ENCODE measurements at places on chromosomes 3 and 15.
A peak's percentile ranks its signal among the peaks of the same experiment; 100 is the strongest.

- DNase-seq = no peak
Measured at GRCh38 chr3:43838877-43839276, 148.1 kb downstream of the ABHD5 start.

GRCh38 chr15:30922480-30923311, 19.0 kb downstream of the FAN1 start:
- peak; percentile 91 for DNase-seq

DNA sequence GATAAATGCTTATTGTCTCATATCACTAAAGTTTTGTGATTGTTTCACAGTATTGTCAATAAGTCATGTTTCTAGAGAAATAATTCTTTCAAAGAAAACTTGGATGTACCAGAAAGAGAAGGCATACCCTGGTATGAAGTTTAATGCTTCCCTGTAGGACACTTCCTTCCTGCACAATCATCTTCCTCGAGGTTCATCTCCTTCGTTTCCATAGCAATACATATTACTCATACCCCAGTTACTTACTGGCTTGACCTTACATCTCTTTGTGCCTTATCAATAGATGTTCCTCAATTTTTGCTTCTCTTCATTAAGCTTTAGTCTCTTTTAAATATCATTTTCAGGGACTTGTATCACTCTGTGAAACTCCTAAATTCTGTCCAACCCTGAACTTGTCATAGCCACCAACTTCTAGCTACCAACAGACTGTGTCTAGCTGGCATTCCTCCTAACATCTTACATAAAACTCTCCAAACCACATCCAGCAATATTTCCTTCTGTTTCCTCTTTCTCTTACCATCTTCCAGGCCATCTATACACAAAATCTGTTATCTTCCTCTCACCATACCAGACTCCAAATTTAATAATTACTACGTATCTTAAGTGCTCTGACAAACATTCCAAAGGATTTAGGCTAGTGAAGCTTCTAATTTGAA, 134.3 kb downstream of the GADL1 start:
- no peak for DNase-seq

DNA sequence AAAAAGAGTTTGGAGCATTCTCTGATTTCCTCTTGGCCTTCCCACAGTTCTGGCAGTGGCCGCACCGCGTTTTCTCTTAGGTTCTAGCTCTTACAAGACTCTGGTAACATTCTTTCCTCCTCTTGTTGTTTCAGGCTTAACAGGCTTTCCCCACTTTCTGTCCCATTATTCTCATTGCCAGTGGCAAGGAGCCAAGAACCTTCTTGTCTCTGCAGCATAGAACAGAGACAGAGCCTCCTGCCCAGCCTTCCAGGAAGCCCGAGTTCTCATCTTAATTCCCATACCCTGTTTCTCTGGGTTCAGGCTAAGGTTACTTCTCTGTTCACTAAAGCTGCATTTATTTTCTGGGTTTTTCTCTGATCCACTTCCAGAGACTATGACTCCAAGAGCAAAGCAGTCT, 61.1 kb downstream of the DUT start:
- DNase-seq = no peak

DNA sequence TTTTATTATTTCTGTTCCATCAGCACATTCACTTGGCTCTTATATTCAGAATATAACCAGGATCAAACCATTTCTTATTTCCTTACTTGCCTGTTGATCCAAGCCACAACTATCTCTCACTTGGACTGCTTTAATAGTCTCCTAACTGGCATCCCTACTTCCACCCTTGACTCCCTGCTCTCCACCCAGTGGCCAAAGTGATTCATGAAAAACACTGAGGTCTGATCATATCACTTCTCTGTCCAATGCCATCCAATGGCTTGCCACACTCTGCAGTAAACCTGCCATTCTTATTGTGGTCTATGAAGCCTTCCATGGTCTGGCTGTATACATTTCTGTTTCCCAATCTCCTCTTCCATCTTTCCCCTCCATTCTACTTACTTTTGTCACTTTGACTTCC, 576.1 kb downstream of the PDCD6IP start:
- DNase-seq = no peak

- no peak for DNase-seq
Measured at GRCh38 chr3:183631715-183632114, 3.7 kb upstream of the KLHL24 start.

DNA sequence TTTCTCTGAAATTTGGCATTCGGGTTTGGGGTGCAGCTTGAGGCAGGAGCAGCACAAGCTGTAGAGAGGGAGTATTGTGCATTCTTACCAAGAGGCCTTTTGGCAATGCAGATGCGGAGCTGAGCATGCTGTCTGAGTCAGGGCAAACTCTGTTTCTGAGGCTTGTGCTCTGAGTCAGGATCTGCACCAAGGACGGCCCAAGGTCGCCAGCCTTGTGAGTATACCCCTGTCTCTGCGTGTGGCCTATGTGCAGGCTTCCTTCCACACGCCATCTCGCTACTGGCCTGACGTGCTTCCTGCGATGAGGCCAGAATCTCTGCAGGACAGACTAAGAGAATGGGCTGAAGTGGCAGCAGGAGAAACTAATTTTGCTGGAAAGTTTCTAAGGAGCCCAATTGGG, 83.8 kb upstream of the ROPN1 start:
- DNase-seq = no peak

- no peak for DNase-seq
Measured at GRCh38 chr15:51576286-51576850, 46.2 kb downstream of the DMXL2 start.

DNA sequence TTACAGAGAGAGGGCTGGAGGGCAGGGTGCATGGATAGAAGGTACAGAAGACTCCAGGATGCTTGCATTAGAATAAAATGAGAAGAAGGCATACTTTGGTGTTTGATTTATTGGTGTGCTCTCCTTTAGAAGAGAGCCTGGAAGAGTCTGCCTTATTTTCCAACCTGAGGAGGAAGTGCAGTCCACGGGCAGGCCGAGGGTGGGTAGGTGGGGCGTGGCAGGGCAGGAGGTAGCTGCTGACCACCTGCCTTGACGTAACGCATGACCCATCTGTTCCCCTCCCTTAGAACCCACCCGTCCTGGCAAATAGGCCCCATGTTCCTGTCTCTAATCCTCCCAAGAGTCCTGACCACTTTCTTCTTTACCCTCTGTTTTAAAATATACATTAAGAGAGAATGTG, 222.3 kb upstream of the LYSMD4 start:
- no peak for DNase-seq

DNA sequence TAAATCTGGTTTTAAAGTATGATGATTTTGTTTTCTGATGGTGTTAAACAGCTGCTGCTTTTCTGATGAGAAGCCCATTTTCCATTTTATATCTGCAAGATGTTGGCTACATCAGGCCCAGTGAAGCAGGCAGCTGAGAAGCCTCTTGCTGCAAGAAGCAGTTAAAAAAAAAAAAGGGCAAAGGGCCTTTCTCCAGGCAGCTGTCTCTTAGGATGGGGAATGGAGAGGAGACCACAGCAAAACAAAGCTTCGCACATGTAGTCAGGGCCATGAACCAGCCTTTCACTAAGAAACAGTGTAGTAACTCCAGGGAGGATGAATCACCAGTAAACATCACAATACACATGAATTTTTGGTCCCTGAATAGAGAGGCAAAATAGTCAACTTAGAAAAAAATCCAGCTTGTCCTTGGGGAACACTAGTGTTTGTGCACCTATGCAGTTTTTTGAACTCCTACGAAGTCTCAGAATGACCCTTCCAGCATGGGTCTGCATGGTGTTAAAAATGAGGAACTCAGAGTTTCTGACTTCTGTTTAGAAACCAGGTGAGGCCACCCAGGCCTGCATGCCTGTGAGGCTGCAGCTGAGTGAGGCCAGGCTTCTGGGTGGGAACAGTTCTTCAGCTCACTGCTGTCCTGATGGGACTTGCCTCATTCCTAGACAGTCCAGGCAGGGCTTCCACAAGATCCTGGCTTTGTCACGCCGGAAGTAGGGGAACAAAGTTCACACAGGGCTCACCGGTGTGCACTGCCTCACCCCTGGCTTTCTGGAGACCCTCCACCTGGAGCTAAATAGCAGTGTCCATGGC, 518.7 kb downstream of the MCTP2 start:
- DNase-seq = no peak

DNA sequence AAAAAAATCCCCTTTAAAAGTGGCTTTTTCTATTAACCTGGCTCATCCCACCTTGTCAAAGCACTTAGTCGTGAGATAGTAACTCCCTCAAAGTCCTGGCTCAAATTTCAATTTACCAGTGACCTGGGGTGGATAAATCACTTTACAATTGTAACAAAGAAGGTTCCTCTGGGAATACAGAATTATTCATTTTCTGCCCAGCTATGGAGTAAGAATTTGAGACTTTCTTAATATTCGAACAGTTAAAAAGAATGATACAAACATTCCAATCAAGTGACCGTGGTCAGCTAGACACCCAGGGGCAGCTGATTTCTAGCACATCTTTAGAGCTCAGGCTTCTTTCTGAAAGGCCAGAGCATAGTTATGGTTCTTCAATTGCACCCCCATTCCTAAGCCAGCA, 291.0 kb upstream of the TGFBR2 start:
- no peak for DNase-seq

DNA sequence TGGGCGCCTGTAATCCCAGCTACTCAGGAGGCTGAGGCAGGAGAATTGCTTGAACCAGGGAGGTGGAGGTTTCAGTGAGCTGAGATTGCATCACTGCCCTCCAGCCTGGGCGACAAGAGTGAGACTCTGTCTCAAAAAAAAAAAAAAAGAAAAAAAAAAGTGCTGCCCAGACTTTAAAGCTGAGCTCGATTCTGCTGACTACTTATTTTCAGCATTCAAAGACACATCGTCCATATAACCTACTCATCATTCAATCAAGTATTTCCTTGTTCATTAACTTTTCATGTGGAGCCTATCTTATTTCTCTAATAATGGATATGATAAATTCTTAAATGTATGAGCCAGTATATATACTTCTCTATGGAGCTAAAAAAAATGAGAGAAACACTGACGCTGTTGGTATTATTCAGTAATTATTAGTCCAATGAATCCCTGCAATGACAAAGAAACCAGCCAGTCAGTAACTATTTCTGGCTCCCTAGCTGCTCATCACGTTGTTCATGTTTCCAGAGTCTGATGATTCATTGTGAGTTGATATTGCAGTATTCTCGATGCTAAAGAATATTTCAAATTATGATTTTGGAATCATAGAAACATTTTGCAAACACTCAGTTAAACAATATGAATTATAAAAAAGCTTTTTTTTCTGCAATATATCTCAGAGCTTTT, 111.9 kb downstream of the RAP2B start:
- no peak for DNase-seq

- DNase-seq = peak; percentile 100
Measured at GRCh38 chr3:171306631-171307030, 153.6 kb downstream of the TNIK start.

GRCh38 chr3:159978353-159978752, 10.3 kb upstream of the IL12A start:
- DNase-seq = no peak

DNA sequence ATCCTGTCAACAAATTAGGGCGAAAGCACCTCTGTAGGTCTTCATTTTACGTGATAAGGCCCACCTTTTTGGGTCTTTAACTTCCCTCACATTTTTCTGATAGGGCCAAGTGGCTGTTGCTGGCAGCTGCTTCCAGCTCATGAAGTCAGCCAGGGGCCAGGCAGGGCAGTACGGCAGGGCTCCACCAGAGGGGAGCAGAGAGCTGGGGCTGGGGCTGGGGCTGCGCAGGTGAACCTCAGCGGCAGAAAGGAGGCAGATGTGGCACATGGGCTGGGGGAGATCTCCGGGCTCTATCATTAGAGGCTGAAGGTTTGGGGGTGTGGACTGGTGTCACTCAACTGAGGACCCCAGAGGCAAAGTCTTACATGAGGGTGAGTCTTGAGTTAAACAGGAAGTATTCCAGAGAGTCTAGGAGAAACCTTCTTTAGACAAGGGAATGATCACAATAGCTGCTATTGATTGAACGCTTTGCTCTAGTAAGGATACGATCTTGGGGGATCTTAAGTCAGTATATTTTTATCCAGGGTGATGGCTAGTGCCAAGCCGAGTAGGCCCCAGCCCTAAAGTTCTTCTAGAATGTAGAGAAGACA, 62.8 kb upstream of the MEX3B start:
- no peak for DNase-seq

- DNase-seq = no peak
Measured at GRCh38 chr3:45613791-45614190, 19.2 kb downstream of the LIMD1 start.

DNA sequence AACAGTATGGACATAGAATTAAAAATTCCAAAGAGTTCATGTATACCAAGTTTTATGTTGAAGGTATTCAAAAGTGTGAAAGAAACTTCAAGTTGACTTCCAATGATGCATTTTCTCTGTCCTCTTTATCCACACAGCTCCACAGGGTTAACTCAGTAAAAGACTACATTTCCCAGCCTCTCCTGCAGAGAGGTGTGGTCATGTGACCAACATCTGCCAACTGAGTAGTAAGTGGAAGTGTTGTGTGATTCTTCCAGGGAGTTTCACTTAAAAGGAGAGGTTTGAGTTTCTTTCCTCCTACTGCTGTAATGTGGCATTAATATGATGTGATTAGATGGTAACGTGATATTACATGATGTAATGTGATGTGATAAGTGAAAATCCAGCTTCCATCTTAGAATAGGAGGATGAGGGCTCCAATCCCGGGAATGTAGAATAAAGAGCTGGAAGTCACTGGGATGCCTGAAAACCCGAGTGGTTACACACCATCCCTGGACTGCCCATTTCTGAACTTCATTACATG, 280.6 kb downstream of the ARRDC4 start:
- no peak for DNase-seq

DNA sequence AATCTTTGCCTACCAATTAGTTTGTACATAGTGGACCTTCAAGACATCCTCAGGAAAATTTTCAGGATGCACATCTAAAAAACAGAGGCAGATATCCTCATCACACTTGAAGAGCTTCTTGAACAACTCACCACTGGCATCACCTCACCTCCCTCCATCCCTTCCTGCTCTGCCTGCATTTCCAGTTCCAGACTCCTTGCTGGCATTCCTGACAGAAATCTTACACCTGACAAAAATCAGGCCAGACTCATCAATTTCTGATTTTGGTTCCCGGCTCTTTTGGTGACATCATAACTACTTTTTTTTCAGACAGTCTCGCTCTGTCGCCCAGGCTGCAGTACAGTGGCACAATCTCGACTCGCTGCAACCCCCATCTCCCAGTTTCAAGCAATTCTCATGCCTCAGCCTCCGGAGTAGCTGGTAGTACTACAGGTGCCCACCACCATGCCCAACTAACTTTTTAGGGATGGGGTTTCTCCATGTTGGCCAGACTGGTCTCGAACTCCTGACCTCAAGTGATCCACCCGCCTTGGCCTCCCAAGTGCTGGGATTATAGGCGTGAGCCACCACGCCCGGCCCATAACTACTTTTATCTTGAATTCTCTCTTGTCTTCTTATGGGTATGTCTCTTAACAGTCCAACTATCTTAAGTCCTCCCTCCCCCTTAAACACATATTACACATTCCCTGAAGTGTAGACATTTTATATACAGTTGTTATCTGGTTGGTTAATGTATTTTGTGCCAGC, 216.6 kb upstream of the IL12A start:
- DNase-seq = no peak

DNA sequence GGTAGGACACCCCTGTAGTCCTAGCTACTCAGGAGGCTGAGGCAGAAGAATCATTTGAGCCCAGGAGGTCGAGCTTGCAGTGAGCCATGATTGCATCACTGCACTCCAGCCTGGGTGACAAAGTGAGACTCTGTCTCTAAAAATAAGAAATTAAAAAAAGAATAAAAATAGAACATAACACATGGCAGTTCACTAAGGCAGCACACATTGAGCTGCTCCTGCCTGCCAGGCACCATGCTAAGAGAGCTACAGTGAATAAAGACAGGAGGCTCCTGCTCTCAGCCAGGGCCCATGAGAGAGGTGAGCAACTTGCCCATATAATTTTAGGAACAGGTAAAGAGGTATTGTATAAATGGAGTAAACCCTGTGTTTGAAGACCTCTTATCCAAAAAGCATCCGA, 54.3 kb downstream of the EBLN2 start:
- DNase-seq = no peak

GRCh38 chr3:111854990-111855389, 4.1 kb upstream of the PHLDB2 start:
- no peak for DNase-seq

Data from astrocyte of the cerebellum (primary cell).